Vagina (tissue), 2 donors: ENCODE measurements at places on chromosomes 16 and 17.

DNA sequence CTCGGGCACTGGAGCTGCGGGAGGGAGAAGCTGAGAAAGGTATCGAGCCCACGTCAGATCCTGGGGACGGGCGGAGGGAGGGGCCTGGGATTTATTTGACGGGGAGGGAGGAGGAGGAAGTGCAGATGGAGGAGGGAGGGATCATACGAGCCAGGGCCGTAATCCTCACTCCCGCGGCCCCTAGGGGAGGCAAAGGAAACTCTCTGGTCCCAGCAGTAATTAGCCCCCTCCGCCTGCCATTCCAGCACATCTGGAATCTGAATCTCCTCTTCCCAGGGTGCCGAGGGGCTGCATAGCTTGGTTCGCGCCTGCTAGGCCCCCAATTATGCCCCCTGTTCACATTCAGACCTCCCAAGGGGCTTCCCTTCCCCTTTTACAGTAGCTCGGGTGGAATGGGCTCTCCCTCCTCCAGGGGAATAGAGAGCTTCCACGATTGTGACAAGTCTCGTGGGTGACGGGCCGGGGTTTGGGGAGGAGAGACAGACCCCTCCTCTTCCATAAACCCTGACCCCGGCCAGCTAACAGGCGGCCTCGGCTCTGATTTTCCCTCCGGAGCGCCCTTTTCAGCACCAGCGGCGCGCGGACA lies at the start of gene SEZ6L2:
TSS of gene SEZ6L2 (minus strand) at position 35 of the 586 bp plus-strand sequence. CDS start 531 bp downstream, outside the sequence.
- no peak for DNase-seq

- no peak for DNase-seq
Measured at GRCh38 chr17:18208092-18208491, 17.3 kb upstream of the LLGL1 start.

DNA sequence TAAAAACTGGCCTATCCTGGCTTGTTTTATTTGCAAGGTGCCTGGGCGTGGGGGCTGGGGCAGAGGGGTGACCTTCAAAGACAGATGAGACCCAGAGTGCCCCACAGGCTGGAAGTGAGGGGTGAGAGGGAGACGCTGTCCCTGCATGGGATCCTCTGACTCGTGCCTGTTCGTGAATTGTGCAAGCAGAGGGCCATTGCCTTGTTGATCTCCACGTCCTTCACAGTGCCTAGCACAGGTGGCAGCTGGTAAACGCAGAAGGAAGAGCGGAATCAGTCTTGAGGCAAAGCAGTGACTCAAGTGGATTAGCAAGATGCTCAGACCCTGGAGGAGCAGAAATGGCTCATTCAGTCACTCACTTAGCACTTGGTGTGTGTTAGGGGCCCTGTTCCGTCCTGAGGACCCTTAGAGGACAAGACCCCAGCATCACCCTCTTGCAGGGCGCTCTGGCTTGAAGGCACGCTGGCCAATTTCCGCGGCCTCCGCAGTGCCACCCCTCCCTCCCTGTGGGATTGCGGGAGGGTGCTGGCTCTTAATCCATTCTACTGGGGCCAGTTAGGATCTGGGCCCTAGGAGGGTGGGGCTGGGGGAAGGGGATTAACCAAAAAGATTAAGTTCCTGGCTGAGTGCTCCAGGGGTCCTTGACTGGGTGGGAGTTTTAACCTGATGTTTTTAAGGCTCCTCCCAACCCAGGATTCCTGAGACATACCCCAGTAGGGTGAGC lies 151.2 kb downstream of the CCDC182 start:
- DNase-seq, result no peak

DNA sequence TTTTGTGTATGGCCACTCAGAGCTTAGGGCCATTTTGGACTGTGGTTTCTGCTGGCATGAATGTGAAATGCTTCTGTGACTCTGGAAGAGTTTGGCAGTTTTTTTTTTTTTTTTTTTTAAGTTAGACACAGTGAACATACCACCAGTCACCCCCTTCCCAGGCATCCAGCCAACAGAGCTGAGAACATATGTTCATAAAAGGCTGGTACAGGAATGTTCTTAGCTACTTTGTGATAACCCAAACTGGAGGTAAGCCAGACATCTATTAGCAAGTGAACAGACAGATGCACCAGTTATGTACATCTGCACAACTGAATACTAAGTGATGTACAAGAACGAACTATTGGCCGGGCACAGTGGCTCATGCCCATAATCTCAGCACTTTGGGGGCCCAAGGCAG lies 92.7 kb downstream of the ABCC1 start:
- no peak for DNase-seq

DNA sequence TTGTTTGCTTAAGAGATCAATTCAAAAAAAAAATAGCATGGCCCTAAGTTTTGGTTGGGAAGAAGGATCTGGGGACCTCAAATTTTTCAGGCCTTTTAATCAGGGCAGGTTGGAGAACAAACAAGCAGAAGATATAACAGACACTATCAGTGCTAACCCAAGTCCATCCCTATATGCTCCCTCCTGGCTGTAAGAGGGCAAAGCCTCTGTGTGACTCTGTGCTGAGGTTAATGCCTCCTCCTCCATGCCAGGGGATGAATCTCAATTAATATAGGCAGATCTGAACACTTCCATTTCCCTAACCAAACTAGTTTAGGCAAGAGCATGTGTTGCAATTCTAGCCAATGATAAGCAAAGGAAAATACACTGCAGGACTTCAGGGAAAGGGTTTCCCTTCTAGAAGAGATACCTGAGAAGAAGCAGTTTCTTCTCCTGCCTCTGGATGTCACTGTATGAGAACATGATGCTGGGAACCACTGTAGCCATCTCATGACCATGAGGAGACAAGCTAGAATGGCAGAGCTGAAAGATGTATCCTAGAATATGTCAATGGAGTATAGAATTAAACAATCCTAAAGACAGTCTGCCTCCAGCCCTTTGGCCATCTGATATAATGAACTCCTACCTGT lies 76.0 kb downstream of the CHD9NB start:
- DNase-seq, result no peak

GRCh38 chr16:11306997-11307638 lies 26.0 kb upstream of the PRM1 start:
- no peak for DNase-seq

DNA sequence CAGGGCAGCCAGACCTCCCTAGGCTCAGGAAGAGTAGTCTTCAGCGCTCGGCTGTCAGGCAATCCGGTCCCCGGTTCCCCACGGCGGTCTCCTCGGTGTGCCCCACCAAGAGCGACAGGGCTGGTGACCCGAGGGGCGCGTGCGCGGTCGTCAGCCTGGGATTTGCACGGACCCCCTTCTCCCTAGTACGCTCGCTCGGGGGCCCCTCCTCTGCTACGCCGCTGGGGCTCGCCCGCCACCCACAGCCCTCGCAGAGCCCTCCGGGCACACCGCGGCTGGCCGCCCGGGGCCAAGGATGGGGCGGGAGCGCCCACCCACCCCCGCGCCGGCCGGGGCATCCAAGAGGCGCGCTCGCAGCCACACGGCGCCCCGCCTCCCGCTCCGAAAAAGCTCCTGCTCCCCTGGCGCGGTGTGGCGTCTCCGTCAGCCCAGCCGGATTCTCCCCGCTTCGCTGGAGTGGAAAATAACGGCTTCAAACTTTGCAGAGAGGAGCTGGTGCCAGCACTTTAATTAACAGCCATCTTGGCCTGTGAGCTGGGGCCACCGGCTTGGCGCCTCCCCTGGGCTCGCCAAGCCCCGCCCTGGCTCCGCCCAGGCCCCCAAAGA lies 2.1 kb upstream of the C1QL1 start:
- DNase-seq, result no peak

- DNase-seq, result no peak
Measured at GRCh38 chr16:49661465-49662187, 194.3 kb downstream of the ZNF423 start.

- no peak for DNase-seq
Measured at GRCh38 chr17:38544839-38545209, 60.9 kb downstream of the SRCIN1 start.

GRCh38 chr17:60383379-60383778 lies 8.6 kb downstream of the USP32 start:
- no peak for DNase-seq

DNA sequence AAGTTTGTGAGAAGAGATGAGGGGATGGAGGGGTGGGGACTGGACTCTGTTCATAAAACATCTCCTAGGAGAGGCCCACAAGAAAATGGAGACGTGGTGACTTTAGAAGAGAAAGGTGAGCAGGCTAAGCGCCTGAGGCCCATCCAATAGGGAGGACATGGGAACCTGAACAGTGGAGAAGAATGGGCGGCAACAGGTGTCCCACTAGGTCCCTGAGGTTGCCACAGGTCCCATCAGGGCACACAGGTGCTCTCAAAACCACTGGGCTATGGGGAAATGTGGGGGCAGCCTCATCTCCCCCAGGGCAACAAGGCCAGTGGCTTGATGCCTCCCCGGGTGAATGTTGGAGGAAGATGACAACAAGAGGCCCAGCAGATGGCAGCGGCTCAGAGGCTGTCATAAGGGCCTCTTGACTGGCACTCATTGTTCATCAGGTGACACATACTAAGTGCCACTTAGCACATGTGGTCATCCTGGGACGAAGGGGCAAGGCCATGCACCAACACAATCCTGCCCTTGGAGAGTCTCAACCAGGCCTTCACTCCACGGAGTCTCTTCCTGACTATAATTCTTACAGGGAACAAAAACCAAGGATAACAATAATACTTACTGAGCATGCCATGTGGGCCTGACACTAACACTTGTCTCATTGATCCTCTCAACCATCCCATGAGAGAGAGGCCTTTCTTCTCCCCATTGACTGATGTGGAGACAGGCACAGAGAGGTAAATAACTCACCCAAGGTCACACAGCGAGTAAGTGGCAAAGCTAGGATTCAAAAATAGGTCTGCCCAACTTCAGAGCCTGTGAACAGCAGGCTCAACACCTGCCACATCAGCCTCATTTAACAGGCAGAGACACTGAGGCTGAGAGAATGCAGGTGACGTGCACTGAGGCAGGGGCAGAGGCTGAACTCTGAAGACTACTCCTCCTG lies 38.0 kb downstream of the CUEDC1 start:
- no peak for DNase-seq

DNA sequence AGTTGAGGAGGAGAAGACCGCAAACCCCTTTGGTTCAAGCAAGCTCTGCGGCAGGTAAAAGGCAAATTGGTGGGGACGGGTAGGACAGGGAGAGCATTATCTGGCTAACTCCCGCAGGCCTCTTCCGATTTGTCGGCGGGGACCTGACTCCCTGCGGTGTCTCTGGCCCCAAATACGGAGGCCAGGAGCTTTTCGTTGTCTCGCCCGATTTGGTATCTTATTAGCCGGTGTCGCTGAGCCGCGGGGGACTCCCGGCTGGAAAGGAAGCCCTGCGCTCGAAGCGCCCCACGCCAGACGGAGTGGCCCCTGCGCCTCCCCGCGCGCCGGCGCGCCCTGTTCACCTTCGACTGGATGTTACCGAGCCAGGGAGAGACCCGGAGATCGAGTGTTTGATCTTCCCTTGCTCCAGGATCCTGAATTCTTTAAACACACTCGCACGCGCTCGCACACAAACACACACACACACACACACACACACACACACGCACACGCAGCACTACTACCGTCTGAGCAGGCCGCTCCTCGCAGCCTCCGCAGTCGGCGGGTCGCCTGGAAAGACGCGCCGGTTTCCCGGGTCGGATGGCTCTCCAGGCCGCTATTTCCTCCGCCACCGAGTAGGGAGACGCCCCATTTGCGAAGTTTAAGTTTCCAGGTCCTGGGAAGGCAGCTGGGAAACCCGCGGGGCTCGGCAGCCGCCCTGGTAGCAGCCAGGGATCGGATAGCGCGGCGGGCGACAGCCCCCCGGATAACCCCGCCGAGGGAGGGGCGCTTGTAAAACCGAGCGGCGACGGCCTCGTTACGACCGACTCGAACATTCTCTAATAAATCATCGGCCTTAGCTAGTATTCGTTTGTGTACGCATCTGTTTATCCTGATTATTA lies 3.3 kb downstream of the PRAC1 start:
- DNase-seq, result no peak

DNA sequence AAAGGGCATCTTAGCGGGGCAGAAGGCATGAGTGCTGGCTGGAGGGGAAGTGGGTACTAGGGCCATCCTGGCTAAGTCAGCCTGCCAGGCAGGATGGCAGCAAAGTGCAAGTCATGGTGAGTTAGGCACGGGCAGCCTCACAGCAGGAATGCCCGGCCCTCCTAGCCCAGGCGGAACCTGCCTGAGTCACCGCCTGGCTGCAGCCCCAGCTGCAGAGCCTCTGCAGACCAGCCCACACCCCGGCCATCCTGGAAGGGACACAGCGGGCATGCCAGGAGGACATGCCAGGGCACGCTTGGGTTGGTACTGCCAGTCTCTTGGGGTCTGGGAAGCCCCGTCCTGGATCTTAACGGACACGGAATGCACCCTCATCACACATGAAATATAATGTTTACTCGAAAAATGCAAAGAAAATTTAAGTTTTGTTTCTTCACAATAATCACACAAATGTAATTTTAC lies 5.0 kb upstream of the ALDH3A1 start:
- DNase-seq, result no peak

- DNase-seq, result no peak
Measured at GRCh38 chr17:55344514-55344997, 77.1 kb downstream of the MMD start.

DNA sequence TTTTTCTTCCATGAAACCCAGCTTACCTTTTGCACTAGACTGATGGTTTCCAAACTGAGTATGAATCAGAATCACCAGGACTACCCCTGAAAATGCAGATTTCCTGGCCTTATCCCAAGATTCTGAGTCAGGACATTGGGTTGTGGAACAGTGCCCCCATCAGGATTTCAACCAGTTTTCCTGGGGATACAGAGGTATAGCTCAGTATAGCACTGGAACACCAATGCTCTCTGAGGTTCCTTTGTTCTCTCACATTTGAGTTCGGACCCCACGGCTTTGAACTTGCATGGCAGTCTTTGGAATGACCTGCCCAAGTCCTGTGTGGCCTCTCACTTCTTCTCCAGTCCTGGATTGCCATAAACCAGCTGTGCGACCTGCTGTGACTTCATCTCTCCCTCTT lies 12.8 kb upstream of the CCL8 start:
- peak; percentile 71 for DNase-seq

DNA sequence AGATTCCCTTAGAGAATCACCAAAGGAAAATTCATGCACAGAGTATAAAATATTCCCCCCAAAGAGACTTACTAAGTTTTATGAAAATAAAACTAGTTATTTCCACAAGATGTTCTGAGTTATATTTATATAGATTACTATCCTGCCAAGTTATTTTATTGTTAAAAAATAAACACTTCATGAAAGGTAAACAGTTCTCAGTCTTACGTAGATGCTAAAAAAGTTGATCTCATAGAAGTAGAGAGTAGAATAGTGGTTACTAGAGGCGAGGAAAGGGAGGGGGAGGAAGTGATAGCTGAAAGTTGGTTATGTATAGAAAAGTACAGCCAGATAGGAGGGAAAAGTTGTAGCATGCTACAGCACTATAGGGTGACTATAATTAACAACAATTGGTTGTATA lies 65.2 kb downstream of the USP32 start:
- no peak for DNase-seq

- DNase-seq, result no peak
Measured at GRCh38 chr17:73343739-73344454, 32.1 kb upstream of the CDC42EP4 start.
